Activated T-cell treated with anti-CD3 and anti-CD28 coated beads for 48 hours (primary cell): ENCODE measurements at places on chromosomes 1 and 21.

DNA sequence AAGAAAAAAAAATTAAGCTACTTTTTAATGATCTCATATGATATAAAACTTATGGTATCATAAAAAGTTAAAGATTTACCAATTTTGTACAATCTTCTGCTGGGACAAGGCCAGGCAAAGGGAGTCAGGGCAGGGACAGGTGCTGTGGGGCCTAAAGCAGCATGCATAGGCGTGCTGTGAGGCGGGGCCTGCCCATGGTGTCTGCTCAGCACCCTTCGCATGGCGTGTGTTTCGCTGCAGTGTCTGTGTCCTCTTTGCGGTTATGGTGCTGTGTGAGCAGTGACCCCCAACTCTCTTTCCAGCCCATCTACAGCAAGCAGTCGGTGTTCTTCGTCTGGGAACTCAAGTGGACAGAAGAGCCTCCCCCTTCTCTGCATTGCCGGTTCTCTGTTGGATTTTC, 13.4 kb upstream of the PWP2 start:
- no peak for DNase-seq

DNA sequence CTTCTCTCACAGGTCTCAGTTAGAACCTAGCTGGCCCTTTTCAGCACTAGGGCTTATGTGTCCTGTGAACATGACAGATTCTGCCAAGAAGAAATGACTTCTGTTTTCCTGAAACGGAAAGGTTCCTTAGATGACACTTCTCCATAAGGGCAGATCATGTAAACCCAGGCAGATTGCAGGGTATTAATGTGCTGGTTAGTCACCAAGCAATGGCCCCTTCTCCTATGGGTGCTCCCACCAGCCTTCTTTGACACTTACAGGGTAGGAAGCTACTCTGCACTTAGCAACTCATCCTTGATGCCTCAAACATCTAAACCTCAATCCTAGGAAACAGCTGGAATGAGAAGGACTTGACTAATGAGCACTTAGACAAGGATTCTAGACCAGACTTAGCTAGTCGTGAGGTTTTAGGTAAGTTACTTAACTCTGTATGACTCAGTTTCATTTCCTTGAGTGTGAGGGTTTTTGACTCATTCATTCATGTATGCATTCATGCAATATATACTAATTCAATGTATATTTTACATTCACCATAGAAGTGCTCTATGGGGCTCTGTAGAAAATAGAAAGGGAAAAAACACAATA, 74.1 kb upstream of the PLXNA2 start:
- DNase-seq: no peak

GRCh38 chr21:25487046-25487594, 120.2 kb downstream of the MRPL39 start:
- DNase-seq: no peak

GRCh38 chr1:84505493-84506001, 639 bp upstream of the SPATA1 start:
- DNase-seq: no peak

DNA sequence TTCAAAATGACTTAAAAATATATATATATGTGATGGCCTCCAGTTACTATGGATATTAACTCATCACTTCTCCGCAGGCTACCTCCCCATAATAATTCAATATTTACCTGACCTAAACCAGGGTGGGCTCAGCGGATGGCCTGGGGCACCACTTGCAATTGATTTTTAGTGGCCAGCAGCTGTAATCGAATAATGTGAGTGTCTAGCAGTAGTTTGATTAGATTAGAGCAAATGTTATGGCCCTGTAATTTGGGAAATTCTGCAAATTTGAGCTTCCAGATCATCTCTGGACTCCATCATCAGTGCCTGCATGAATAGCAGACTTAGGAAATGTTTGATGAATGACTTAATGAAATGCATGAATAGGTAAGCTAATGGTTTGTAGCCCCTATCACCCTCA, 14.7 kb downstream of the SUSD4 start:
- DNase-seq: no peak

DNA sequence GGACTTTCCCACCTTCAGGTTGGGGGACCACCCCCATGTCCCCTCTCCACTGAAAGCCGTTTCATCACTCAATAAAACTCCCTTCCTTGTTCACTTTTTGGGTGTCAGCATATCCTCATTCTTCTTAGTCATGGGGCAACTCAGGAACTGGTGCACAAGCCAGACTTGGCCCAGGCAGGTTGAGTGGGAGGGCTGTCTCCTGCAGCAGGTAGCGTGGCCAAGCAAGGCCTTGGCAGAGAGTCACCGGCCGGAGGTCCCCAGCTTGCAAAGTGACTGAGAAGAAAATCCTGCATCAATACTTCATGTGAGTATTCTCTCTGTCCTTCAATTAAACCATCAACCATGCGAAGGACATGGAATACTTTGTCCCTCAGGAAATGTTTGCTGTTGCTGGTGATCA, 148.9 kb downstream of the RHOU start:
- DNase-seq: no peak

DNA sequence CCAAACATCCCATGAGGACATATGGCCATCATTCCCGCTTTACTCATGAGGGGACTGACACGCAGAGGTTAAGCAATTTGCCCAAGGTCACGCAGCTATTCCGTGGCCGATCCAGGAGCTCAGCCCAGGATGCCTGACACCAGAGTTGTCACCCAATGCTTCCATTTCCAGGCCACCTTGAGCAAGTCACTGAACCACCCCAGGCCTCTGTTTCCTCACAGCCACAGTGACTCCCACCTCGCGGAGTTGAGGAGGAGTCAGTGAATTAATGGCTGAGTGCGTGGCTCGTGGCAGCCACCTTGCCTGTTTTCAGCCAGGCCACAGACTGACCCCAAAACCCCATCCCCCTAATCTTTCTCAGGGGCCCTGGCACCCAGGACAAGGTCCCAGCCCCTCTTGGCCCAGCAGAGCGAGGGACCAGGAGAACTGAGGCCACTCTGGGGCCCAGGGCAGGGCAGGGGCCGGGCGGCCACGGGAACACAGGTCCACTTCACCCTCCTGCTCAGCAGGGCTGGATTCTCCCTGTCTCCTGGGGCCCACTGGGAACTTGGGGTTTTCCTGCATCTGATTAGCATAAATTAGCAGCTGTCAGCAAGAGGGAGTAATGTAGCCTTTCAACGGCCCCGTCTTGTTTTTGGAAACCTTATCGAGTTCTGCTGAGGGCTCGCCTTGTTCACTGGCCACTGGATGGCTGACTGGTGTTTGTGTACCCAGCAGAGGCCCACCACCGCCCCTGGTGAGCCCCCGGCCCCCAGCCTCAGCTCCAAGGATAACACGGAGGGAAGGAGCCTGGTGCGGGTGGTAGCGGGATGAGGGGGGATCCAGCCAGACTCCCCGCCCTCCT, 19.7 kb upstream of the LAPTM5 start:
- DNase-seq: no peak

- DNase-seq: no peak
Observed at GRCh38 chr1:54285815-54286345, 85.9 kb downstream of the MRPL37 start.

DNA sequence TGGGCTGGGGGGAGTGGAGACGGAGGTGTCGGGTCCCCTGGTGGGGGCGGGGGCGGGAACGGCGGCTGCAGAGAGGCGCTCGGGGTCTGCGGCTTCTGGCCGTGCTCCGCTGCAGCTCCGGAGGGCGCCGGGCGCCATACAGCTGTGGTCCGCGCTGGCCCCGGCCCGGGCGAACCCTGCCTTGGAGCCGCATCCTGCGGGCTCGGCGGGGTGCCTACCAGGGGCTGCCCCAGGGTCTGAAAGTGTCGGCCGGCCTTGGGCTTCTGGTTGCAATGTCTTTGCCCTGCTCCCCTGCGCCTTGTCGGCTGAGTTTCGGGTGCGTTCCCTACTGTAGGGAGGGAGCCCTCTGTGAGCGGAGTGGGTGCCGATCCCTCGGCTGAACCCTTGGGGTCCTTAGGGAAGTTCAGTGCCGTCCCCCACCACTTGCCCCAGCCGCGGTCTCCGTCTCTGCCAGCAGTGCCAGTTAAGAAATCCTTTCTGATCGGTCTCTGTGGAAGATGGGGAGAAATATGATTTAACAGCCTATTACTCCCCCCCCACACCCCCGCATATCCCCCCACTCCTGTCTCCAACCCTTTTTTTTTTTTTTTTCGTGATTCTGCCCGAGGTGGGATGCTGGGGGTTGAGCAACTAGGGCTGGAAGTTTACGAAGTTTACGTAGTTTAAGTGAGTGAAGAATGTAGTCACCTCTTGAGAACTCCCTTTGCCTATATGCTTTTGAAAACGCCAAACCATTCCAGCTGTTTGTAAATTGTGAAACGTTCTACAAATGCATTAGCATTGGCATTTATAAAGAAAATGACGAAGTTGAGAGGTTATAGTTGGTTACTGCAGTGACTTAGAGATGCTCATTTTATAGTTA, 588 bp downstream of the NEXN start:
- DNase-seq: peak; percentile 8

DNA sequence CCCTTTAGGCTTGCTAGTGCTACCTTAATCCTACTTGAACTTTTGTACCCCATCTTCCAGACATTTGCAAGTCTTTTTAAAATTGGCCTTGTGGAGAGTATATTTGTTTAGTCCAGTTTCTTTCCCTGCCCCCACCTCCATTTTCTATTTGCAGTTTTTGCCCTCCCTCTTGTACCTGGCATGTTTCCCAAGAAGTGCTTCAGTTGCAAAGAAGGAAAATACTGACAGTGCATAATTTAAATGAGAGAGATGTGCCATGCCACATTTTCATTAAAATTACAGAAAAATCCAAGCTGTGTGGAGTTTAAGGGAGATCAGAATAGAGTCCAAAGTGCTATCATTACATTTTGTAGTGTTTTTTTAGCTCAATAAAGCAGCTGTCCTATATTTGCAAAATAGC, 150.0 kb upstream of the ADGRL2 start:
- DNase-seq: no peak

DNA sequence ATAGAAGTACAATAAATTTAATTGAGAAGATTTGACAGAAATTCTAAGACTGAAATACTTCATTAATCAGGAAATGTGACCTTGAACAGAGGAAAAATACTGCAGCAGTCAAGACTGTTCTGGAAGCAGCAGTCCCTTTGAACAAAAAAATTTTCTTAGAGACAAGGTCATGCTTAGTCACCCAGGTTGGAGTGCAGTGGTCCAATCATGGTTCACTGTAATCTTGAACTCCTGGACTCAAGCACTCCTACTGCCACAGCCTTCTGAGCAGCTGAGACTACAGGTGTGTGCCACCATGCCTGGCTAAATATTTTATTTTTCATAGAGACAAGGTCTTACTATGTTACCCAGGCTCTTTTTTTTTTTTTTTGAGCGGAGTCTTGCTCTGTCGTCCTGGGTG, 1.9 kb upstream of the CCDC30 start:
- no peak for DNase-seq

GRCh38 chr1:165383599-165384405, 27.3 kb upstream of the LMX1A start:
- DNase-seq: no peak

DNA sequence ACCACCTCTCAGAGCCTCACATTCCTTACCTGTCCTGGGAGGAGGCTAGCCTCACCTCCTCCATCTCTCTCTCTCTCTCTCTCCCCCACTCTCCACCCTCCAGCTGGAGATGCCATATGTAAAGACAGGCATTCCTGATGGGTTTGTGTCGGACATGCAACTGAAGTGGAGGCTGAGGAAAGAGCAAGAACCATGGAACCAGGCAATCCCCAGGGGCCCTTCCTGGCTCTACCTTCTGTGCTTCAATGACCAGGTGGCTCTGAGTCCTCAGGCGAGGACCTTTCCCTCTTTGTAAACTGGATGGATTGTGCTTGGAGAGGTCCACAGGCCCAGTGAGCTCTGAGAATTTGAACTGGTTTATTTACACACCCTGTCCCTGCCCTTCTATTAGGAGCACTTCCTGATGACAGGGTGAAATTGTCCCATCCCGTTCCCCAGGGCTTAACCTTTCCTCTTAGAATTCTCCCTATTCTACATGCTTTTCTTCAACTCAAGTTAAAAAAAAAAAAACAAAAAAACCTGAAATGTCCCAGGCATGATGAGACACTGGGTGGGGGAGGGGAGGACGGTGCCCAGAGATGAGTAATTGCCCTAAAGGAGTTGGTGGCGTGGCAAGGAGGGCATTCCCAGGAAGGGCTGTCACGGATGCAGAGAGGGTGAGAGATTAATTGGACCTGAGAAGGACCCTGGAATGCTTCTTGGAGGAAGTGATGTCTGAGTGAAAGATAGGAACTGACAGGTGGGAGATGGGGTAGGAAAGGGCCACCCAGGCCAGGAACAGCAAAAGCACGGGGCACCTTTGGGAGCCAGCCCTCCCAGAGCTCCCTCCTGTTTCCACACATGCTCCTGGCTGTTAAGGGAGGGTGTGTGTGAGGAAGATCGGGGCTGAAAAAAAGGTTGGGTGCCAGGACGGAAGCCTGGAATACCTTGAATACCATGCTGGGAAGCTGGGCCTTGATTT, 50.2 kb upstream of the WASF2 start:
- DNase-seq: no peak

DNA sequence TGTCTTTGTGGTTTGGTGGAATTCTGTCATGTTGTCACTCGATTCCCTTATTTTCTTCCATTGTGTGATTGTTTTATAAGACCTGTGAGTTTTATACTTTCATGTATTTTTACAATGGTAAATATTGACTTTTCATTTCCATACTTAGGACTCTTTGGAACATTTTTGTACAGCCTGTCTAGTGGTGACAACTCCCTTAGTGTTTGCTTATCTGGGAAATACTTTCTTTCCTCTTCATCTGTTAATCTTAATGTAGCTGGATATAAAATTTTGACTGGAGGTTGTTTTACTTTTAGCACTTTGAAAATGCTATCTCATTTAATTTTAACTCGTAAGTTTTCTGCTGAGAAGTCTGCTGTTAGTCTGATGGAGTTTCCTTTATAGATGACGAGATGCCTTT, 310.5 kb downstream of the NUF2 start:
- DNase-seq: no peak

GRCh38 chr1:29767088-29767685, 530.9 kb downstream of the PTPRU start:
- DNase-seq: no peak

DNA sequence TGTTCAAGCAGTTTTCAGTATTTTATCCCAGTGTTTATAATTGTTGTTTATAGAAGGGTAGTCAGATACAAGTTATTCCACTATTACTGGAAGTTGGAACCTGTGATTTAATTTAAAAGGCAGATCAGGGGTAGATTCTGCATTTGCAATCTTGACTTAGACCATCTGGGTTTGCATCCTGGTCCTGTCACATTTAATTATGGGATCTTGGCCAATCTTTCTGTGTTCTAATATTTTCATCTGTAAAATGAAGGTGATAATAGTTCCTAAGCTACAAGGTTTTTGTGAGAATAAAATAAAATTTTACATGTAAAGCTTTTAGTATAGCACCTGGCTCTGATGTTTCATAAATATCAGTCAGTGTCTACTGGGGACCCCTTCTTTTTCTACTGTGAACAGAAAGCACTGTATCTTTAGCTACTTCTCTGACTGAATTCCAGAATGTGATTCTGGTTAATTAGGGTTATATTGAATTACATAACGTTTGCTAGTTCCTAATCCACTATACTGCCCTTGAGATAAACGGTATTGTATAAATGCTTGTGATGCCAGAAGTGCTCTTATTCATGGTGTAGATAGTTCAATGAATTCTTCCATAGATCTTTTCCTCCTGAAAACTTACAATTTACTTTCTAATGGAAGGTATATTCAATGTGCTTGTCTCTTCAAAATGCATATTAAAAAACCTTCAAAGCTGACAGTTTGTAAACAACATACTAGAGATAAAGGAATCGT, 131.0 kb downstream of the KCNK1 start:
- no peak for DNase-seq

GRCh38 chr1:66850989-66851388, 49.9 kb upstream of the INSL5 start:
- DNase-seq: no peak

GRCh38 chr1:151255381-151255780, 847 bp downstream of the PSMD4 start:
- DNase-seq: no peak

- DNase-seq: no peak
Observed at GRCh38 chr1:205438213-205439158, 16.6 kb upstream of the LEMD1 start.
